Left kidney (tissue), 8 donors: ENCODE measurements at places on chromosomes 5 and 9. TPM values are rescaled to one million over a fixed set of nuclear protein-coding genes. Genes with fewer than 3 reads are reported as not detected.

Gene CEL
- polyA plus RNA-seq: 4.7 TPM

GRCh38 chr5:66826696-66827095, 230.5 kb downstream of the MAST4 start:
- no peak for DNase-seq

GRCh38 chr5:181028032-181028819, 11.8 kb upstream of the BTNL9 start:
- DNase-seq: no peak

GRCh38 chr9:110443866-110444220, 106.2 kb upstream of the TXNDC8 start:
- no peak for DNase-seq

Gene CCDC107
- polyA plus RNA-seq: 12.6 TPM

Gene SH2D3C
- 11.2 TPM for polyA plus RNA-seq

DNA sequence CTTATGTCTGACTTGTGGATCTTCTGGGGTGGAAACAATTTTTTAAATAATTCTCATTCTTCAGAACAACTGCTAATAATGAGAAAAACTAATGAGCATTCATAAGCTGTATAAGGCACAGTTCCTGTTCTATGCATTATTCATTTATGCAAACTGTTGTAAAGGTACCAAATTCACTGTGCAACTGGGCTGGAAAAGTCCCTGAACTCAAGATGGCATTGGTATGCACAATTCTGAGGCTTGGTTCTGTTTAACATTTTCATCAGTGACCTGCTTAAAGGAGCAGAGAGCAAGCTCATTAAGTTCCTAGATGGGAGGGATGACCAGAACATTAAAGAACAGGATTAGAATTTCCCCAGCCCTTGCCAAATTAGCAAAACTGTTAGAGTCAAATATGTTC, 104.5 kb downstream of the RFK start:
- no peak for DNase-seq

DNA sequence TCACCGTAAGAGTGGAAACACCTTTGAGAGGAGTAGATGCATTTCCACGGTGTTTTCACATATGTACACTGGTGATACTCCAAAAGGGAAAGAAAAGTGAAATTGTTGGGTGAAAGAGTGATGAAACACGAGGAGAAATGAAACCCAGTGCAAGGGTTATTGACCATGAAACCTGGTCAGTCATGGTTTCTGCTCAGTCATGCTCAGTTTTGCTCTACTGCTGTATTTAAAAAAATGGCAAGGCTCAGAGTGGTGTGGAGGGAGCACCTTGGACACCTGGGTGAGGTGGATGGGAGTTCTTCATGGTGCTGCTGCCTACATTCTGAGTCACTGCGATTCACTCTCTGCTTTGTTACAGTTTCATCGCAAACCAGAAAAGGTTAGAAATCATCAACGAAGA, 32.3 kb downstream of the NTRK2 start:
- DNase-seq: no peak

- DNase-seq: no peak
Observed at GRCh38 chr9:20139763-20140290, 351.0 kb upstream of the SLC24A2 start.

- DNase-seq: no peak
Observed at GRCh38 chr5:167982-168660, 23.2 kb upstream of the LRRC14B start.

DNA sequence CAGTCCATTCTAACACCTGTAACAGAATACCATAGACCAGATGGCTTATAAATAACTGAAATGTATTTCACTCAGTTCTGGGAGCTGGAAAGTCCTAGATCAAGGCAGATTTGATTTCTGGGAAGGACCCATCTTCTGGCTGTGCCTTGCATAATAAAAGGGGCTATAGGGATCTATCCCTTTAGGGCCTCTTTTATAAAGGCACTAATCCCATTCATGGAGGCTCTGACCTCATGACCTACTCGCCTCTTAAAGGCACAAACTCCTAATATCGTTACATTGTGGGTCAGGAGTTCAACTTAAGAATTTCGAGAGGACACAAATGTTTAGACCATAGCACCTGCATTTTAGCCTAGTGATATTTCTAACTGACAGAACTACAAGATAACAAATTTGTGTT, 619.0 kb downstream of the CDH18 start:
- DNase-seq: no peak

- DNase-seq: no peak
Observed at GRCh38 chr5:153831973-153832372, 206.7 kb downstream of the FAM114A2 start.

DNA sequence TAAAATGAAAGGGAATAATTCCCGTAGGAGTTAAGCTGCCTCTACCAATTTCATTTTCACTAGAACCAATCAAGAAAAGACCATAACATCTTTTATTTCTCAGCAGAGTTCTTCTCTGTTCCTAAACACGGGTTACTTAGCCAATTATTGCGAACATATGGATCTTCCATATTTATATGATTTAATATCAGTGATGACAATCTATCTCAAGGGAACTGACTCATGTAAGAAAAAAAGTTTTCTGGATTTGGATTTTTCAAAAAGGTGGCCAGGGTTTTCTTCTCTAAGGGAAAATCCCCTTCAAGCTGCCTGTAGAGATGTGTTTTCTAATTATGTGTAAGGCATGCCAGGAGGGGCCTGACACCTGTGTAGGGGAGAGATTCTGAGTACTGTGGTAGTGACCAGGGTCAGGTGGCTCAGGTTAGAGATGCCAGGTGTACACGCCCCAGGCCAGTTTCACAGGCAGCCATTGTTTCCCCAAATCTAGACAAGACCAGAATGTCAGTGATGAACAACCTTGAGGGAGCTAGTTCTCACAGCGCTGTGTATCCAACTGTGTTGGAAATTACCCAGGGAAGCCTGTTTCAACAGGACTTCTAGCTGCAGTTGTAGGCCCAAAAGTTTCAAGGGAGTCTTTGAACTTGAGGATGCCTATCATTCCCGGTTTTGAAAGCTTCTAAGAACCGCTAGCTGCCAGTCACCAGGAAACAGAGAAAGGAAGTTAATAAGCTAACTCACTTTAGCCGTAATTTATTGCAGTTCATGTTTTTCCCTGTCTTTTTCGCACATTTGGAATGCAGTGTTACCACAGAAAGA, 572.5 kb upstream of the RGMB start:
- DNase-seq: no peak

Gene PCDHB16
- 8.1 TPM for polyA plus RNA-seq

Gene ARL15
- 30.9 TPM for polyA plus RNA-seq

- no peak for DNase-seq
Observed at GRCh38 chr9:20872340-20872977, 159.0 kb downstream of the HACD4 start.

Gene HMMR
- 30.0 TPM for polyA plus RNA-seq

Gene PCSK5
- polyA plus RNA-seq: 18.0 TPM

GRCh38 chr5:113183694-113184093, 207.1 kb downstream of the DCP2 start:
- DNase-seq: no peak

Gene S1PR3
- 52.7 TPM for polyA plus RNA-seq

- no peak for DNase-seq
Observed at GRCh38 chr9:116383133-116383532, 229.5 kb downstream of the PAPPA start.

Gene HAND1
- not detected for polyA plus RNA-seq

DNA sequence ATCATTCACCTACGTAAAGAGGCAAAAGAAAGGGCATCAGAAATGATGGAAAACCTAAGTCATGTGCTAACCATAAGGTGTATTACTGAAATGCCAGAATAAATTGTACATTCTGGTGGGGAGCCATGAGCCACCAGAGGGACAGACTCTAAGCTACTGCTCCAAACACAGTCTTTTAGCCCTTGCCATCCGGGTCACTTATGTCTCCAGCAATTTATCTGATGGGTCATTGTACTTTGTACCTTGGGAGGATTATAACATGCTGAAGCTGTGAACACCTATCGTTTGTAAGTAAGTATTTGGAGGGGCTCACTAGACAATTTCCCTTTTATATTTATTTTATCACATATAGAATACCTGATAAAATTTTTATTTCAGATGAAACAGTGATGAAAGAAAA, 495.1 kb downstream of the KIF4B start:
- DNase-seq: no peak

GRCh38 chr5:111551161-111551560, 38.8 kb upstream of the STARD4 start:
- DNase-seq: no peak

- DNase-seq: no peak
Observed at GRCh38 chr9:68932458-68932857, 81.5 kb downstream of the PRKACG start.

GRCh38 chr9:95807326-95807947, 68.1 kb upstream of the ERCC6L2 start:
- DNase-seq: no peak

DNA sequence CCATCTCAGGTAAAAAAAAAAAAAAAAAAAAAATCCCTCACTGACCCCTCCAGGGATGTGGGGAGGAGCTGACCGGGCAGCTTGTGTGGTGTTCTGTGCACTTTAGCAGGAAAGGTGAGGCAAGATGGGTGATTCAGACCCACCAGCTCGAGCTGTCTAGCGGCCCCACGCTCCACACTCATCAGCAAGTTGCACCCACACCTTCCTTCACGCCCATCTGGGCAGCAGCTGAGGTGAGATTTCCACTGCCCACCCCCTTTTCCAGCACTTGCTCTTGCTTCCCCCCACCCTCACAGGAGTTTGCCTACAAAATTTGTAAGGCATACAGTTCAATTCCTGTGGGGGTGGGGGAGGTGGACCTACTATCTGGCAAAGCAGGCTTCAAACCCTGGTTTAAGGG, 58.7 kb upstream of the ZNF354B start:
- no peak for DNase-seq

Gene ITK
- polyA plus RNA-seq: 0.23 TPM

DNA sequence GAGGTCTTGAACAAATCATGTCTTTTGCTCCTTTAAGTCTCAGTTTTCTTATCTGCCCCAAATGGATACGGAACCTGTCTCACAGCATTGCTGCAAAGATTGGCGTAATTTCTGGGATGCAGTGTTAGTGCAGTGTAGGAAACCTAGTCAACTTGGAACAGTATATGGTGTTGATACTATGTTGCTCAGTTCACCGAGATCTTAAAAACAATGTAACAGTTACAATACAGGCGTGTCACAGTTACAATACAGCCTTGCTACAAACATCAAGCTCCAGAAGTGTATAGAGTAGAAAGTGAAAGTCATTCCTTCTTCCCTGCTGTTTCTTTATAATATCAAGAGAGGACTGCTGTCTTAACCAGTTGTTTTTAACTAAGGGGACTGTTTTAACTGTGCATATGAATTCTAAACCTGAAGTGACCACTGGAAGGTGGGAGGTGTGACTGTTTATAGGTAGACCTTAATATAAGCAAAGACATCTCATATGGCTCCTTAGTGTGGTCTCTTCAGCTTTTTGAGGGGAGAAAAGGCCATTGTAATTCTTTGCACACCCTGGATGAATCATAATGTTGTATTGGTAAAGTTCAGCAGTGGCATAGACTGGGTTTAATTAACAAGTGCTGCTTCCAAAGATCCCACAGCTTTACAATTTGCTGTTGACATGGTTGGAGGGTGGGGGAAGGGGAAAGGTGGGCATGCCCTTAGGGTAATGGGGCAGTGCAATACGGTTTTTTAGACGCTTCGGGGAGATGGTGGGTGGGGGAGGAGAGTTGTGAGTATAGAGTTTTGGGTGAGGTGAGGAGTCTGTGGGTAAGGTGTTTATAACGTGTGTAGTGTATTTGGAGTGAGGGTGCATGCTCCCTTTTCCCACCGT, 12.9 kb downstream of the PRRC2B start:
- no peak for DNase-seq

- DNase-seq: no peak
Observed at GRCh38 chr9:93086447-93087224, 9.4 kb upstream of the CARD19 start.

- no peak for DNase-seq
Observed at GRCh38 chr9:96256800-96257199, 45.2 kb downstream of the HSD17B3 start.

DNA sequence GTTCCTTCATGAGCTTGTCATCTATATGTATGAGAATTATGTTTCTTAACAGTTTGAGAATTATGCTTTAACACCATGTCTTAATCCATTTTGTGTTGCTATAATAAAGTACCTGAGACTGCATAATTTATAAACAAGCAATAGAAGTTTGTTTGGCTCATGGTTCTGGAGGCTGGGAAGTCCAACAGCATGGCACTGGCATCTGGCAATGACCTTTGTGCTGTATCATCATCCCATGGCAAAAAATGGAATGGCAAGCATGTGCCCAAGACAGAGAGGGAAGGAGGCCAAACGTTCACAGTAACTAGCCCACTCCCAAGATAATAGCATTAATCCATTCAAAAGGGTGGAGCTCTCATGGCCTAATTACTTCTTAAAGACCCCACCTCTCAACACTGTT, 67.6 kb downstream of the MTX3 start:
- DNase-seq: no peak

Gene S100Z
- 0.32 TPM for polyA plus RNA-seq

DNA sequence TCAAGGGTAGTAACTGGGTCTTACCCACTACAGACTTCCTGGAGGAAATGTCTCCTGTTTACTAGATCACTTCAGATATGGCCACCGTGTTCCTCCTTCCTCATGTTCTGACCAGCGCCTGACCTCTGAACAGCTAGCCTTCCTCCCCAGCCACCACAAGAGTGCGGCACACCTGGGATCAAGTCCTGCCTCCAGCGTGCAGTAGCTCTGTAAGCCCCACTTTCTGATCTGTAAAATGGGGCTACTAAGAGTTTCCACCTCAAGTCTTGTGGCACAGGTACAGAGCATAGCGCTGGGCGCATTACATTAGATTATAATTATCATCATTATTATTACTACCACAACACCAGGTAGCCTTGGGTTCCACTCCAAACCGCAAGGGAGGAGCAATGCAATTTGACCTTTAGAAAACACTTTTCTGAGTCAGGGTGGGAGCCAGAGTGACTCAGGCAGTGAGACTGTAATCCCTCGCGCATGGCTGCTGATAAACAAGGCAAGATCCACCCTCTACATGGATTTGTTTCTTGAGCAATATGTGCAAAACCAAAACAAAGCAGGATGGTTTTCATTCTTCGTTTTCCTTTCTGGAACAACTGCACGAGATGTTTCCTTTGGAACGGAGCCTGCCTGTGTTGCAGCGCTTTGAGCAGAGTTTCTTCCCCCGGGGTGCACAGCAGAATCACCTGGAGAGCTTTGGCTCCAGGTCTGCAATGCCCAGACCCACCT, 65.0 kb upstream of the ANGPTL2 start:
- DNase-seq: no peak

Gene ADAMTSL2
- 1.2 TPM for polyA plus RNA-seq

DNA sequence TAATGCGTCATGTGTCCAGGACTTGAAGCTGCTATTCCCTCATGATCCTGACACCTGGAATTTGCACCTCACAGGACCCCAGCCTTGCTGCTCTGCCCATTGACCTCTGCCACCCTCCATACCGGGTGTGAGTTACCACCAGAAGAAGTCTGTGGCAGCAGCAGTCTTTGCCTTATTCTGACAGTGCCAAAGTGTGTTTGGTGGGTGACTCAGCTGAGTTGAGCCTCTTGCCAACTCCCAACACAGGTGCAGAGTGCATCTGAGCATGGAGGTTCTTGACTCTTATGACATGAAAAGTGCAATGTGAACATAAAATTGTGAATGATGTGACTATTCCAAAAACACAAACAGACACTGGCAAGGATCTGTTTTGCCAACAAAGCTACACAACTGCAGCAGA, 1166.5 kb upstream of the CDH18 start:
- DNase-seq: no peak

GRCh38 chr5:132477784-132478365, 12.7 kb downstream of the IRF1 start:
- DNase-seq: no peak
